ENCODE measurements at places on chromosomes 4 and X.

DNA sequence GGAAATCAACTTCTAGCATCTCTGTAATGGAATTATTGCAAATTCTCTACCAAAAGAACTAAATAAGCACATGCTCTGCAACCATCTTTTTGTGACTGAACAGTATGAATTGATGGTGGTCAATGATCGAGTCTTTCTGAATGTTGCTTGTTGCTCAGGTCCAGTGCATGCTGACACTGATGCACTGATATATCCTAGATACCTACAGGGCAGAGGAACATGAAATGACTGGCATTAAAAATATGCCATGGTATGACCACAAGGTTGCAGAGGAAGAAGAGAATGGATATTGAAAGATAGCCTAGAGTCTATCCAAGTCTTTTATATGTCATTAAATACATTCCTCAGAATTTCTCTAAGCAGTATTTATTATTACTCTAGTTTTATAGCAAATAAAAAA is 692.8 kb upstream of the TENM3 start:
- no peak for DNase-seq

DNA sequence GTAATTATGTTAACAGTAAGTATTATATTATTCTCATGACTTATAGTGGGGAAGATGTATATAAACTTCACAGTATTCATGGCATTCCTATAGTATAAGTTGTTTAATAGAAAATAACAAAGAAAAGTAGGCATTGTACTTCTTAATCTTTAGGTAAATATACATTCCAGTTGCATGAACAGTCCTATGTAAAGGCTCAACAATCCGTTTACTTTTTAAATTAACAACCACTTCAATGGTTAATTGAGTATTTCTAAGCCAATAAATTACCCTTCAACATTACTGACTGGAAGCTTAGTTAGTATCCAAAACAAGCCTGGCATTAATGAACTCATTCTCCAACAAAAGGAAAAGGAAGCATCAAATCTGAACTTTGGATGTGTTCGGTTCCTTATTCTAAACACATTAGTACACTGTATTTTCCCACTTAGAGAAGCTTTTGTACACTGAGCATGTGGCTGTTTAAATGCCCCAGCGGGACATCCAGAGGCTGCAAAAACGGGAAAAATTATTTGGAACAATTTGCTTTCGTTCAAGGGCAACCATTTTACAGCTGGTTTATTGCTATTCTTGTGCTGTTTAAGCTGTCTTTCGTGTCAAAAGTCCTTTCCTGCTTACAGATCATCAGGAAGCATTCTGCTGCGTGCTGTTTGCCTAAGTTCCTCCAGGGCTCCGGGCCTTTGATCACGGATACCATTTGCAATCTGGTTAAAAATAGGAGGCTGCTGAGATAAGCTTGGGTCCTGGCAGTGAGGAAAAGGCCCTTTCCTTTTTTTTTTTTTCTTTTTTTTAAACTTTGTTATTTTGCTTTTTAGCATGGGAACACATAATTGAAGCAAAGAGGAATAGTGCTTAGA is 460.3 kb downstream of the SPRY1 start:
- no peak for DNase-seq

DNA sequence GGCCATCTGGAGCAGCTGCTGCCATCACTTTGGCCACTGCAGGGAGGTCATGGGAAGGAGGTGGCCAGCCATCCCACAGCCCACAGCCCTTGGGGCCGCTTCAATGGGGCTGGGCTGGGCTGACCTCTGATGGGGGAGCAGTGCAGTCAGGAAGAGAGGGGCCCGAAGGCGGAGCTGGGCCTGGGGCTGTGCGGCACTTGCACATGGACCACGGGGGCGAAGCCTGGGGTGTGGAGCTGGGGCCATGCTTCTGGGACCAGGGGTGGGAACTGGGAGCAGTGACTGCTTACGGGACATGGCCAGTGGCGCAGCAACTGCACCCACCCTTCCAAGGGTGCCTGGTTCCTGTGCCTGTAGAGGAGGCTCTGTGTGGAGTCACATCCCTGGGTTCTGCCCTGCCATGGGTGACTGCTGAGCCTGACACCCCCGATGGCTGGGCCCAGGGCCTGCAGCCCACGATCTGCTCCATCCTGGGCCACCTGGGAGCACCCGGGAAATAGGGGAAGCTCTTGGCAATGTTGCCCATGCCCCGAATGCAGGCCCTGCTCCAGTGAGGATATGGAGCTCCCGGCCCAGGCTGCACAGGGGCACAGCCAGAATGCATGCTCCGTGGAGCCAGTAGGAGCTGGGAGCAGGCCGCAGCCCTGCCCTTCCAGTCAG is 22.4 kb upstream of the SULT1B1 start:
- DNase-seq, result no peak

DNA sequence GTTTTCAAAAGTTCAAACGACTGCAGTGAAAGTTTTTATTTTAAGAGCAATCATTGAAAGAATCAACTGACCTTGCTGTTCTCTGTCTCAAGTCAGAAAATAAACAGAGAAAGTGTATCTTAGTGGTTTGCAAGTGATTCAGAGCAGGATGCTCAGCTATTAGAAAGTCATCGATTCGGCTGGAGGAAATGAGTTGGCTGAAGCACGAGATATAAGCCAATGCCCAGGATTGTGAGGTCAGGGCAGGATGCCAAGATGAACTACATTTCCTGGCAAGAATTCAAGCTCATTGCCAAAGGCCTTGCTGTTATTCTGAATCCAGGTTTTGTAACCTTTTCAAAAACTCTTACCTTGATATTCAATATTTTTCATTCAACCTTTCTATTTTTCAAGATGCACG is 541.4 kb upstream of the BOD1L1 start:
- no peak for DNase-seq

GRCh38 chrX:41449615-41450014 is 2.5 kb downstream of the NYX start:
- no peak for DNase-seq

GRCh38 chr4:33989820-33990443 is 2254.4 kb downstream of the ARAP2 start:
- no peak for DNase-seq

- no peak for DNase-seq
Observed at GRCh38 chr4:52551487-52551886, 107.6 kb downstream of the USP46 start.

- no peak for DNase-seq
Observed at GRCh38 chrX:19906293-19906692, 18.9 kb upstream of the SH3KBP1 start.

DNA sequence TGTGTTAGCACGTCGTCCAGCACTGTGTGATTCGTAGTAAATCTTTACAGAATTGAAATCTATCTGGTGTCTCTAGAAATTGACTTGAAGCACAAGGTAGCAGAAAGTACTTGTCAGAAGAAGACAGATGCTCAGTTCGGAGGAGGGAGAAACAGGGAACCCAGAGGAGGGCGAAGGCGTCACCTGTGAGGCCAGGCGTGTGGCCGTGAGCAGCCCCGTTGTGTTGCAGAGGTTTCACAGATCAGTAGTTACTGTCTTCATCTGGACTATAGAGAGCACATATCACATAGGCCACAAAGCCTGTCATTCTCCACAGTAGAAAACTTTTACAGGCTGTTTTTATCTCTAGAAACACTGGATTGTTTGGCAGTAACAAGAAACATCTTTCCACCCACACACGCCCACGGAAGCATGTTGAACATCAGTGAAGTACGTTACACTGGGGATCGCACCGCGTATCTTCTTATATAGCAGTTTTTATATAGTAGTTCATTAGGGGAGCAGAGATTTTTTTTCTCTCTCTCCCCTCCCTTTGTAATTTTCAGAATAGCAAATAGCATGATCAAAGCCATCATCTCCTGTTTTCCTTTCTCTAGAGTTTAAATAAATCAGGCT is 48.1 kb upstream of the TLR3 start:
- no peak for DNase-seq

DNA sequence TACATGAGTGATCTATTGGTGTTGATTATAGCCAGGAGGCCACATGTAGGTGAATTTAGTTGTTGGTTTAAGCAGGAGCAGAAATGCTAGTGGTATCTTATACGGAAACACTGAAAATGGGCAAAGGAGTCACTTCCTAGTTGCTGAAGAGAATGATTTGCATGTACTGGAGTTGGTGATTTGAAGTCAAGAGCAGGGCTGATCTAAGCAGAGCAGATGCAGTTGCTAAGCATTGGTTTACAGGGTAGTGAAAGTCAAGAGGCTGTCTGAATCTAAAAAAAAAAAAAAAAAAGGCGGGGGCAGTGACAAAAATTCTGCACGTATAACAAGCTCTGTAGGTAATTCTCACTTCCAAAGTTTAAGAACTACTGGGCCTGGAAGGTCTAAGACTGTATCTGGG is 90.4 kb upstream of the HPRT1 start:
- DNase-seq, result no peak

DNA sequence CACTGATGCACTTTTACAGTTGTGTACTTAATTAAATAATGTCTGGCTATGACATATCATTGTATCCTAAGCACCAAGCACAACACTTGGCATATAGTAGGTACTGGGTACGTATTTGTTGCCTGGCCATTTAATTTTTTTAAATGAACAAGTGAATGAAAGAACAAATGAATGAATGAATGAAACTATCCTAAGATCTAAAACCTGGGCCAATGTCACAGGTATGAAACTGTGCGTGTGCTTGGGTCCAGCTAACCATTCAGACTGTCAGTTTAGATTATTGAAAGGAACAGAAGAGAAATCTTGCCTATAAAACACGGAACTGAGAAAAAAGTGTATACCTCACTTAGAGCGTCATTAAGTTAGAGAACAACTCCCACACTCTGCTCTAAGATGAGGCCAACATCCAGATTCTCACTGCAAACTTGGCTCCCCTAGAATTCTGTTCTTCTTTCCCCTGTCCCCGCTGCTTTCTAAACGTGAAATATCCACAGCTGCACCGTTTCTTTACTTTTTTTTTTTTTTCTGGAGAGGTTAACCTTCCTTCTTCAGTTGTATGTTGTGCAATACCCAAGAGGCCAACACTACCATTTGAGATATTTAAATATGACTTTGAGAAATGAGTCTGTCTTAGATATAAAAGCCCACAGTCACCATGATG is 17.3 kb upstream of the SEL1L3 start:
- DNase-seq, result no peak
